ENCODE measurements at places on chromosomes 6 and 20. TPM values are rescaled to one million over a fixed set of nuclear protein-coding genes. Genes with fewer than 3 reads are reported as not detected.

Gene HLA-DMB
- polyA plus RNA-seq, result 0.19 TPM

Gene HSP90AB1
- 771 TPM for polyA plus RNA-seq

Gene C6orf58
- polyA plus RNA-seq, result not detected

Gene DEFB132
- polyA plus RNA-seq, result not detected

Gene LTA
- not detected for polyA plus RNA-seq

Gene SIRPG
- polyA plus RNA-seq, result not detected

Gene SLC22A23
- 1.6 TPM for polyA plus RNA-seq
